Suprapubic skin (tissue), 4 donors: ENCODE measurements at places on chromosomes 11 and 22. TPM values are rescaled to one million over a fixed set of nuclear protein-coding genes. Genes with fewer than 3 reads are reported as not detected.

DNA sequence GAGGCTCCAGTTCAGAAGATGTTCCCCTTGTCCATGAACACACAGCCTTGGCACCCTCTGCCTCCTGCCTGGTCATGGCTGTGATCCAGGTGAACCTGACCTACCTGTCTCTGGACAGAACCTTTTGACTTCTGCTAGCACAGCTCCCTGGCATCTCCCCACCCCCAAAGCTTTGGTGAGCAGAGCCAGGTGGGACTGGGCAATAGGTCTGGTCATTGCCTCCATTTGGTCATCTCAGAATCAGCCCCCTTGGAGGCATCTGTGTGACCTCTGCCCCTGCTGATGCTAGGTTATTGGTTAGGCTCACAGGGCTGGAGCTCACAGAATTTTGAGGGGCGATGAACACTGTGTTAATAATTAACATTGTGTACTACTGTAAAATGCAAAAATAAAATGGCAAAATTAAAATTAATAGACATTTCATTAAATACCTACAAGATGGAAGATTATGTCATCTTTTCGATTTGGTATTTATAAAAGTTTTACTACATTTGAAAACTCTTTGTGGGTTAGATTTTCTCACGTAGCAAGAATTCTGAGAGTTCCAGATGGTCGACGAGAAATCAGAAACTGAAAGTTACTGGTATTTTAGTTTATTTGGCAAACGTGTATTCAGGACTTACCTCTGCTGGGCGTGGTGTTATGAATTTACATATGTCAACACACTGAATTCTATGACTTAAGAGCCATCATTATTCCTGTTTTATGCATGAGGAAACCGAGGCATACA is 8.3 kb upstream of the KIAA0930 start:
- no peak overlapping the region for H3K4me3 ChIP-seq
- H3K4me1 ChIP-seq = peaks cover 24% of the 10 kb centered on the region
- DNase-seq = no peak
- H3K36me3 ChIP-seq = no peaks in the 10 kb centered on the region

- no peak overlapping the region for H3K27ac ChIP-seq
- H3K27me3 ChIP-seq = peaks cover 20% of the 10 kb centered on the region
- no peak for DNase-seq
- H3K4me1 ChIP-seq = no peaks in the 10 kb centered on the region
Observed at GRCh38 chr11:35631891-35632290, 13.6 kb downstream of the FJX1 start.

GRCh38 chr11:133778161-133778560 is 67.2 kb downstream of the SPATA19 start:
- no peak overlapping the region for H3K27ac ChIP-seq
- H3K4me1 ChIP-seq = no peaks in the 10 kb centered on the region
- H3K4me3 ChIP-seq = no peak overlapping the region
- no peak for DNase-seq
- H3K27me3 ChIP-seq = no peaks in the 10 kb centered on the region

GRCh38 chr11:56799691-56800210 is 51.3 kb upstream of the OR9G4 start:
- no peaks in the 10 kb centered on the region for H3K27me3 ChIP-seq
- no peaks in the 10 kb centered on the region for H3K36me3 ChIP-seq
- H3K4me1 ChIP-seq = no peaks in the 10 kb centered on the region
- H3K27ac ChIP-seq = no peak overlapping the region
- DNase-seq = no peak
- no peak overlapping the region for H3K4me3 ChIP-seq

- H3K4me3 ChIP-seq = no peak overlapping the region
- no peak for DNase-seq
- H3K27ac ChIP-seq = no peak overlapping the region
- peaks cover 18% of the 10 kb centered on the region for H3K4me1 ChIP-seq
- peaks cover 28% of the 10 kb centered on the region for H3K27me3 ChIP-seq
Observed at GRCh38 chr22:21026783-21027692, 5.3 kb downstream of the SLC7A4 start.

- no peak overlapping the region for H3K4me3 ChIP-seq
- no peak for DNase-seq
- no peaks in the 10 kb centered on the region for H3K27me3 ChIP-seq
Observed at GRCh38 chr11:123509737-123510578, 79.9 kb downstream of the GRAMD1B start.

- no peak overlapping the region for H3K4me3 ChIP-seq
- DNase-seq = no peak
- H3K27me3 ChIP-seq = peaks cover 13% of the 10 kb centered on the region
- H3K4me1 ChIP-seq = peaks cover 34% of the 10 kb centered on the region
- no peaks in the 10 kb centered on the region for H3K36me3 ChIP-seq
- no peak overlapping the region for H3K27ac ChIP-seq
Observed at GRCh38 chr22:27804470-27805297, 3.1 kb upstream of the MN1 start.

DNA sequence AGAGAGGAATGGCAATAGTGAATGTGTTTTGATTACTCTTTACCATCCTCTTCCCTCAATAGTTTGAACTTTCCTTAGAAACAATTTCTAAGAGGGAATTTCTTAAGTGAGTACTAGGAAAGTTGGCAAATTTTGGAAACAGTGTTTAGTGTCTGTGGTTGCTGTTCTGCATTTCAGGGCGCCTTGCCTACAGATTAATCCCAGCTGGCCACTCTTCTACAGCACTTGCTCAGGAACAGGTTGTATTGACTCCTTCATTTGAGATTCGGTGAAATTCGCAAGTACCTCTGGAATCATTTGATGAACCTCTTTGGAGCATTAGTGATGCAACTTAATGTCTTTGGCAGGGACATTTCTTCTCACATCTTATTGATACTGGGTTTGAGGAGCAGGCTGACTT is 28.3 kb downstream of the JAM3 start:
- no peaks in the 10 kb centered on the region for H3K4me1 ChIP-seq
- no peak overlapping the region for H3K27ac ChIP-seq
- H3K36me3 ChIP-seq = no peaks in the 10 kb centered on the region
- no peak overlapping the region for H3K4me3 ChIP-seq
- H3K27me3 ChIP-seq = no peaks in the 10 kb centered on the region

- H3K27me3 ChIP-seq = no peaks in the 10 kb centered on the region
- H3K4me1 ChIP-seq = peaks cover 94% of the 10 kb centered on the region
- H3K36me3 ChIP-seq = no peaks in the 10 kb centered on the region
- no peak for DNase-seq
- no peak overlapping the region for H3K27ac ChIP-seq
Observed at GRCh38 chr11:44571871-44572270, 6.4 kb downstream of the CD82 start.

DNA sequence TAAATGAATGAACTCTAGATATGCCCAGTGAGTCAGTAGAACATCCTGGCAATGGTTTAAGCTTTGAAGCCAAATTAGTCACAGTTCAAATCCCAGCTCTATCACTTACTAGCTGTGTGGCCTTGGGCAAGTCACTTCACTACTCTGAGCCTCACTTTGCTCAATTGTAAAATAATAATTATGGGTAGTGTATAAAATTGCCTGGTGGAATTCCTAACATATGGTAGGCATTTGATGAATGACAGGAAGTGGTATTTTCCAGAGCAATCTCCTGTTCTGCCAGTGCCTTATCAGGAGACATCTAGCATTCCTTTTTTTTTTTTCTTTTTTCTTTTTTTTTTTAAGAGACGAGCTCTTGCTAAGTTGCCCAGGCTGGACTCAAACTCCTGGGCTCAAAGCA is 13.0 kb downstream of the SCN4B start:
- no peak overlapping the region for H3K27ac ChIP-seq
- no peak for DNase-seq
- H3K4me3 ChIP-seq = no peak overlapping the region
- peaks cover 19% of the 10 kb centered on the region for H3K27me3 ChIP-seq

DNA sequence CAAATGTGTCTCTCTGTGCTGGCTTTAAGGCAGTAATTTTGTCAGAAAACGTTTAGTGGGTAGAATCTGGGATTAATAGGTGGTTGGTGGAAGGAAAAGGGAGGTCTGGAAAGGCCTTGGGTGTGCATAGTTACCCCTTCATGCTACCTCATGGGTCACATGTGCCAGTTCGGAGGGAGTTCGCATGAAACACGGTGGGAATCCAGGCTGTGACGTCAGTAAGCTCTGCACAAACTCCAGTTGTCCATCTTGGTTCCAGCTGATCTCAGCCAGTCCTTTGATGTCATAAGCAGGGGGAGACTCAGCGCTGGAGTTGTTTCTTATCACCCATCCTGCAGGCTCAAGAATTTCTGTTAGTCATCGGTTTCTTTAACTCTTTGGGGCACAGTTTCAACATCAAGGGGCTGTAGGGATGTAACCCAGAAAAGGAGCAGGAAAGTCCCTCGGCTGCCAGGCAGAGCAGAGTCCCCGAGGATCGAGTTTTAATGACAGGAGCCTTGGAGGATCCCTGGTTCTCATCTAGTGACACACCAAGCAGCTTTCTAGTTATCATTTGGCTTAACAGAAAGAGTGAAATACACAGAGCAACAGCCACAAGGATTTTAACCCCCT is 28.9 kb downstream of the MOV10L1 start:
- no peaks in the 10 kb centered on the region for H3K4me1 ChIP-seq
- H3K27ac ChIP-seq = no peak overlapping the region
- no peaks in the 10 kb centered on the region for H3K36me3 ChIP-seq
- no peaks in the 10 kb centered on the region for H3K27me3 ChIP-seq

DNA sequence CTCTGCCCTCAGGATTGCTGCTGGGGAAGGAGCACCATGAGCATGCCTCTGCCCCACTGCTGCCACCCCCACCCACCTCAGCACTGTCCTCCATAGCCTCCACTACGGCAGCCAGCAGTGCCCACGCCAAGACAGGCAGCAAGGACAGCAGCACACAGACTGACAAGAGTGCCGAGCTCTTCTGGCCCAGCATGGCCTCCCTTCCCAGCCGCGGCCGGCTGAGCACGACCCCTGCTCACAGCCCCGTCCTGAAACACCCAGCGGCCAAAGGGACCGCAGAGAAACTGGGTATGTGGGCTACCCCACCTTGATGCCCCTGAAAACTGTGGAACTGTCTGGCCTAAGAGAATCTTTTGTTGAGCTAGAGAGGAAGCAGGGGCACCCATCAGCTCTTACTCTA is 101.0 kb downstream of the AMOTL1 start:
- DNase-seq = no peak
- H3K36me3 ChIP-seq = peaks cover 83% of the 10 kb centered on the region
- H3K27me3 ChIP-seq = no peaks in the 10 kb centered on the region
- H3K27ac ChIP-seq = no peak overlapping the region
- no peak overlapping the region for H3K4me3 ChIP-seq

GRCh38 chr11:106105986-106106385 is 28.5 kb downstream of the AASDHPPT start:
- H3K36me3 ChIP-seq = no peaks in the 10 kb centered on the region
- no peak overlapping the region for H3K27ac ChIP-seq
- no peak overlapping the region for H3K4me3 ChIP-seq
- H3K4me1 ChIP-seq = no peaks in the 10 kb centered on the region
- no peak for DNase-seq

- H3K4me3 ChIP-seq = no peak overlapping the region
- H3K27me3 ChIP-seq = peaks cover 34% of the 10 kb centered on the region
- DNase-seq = peak; percentile 61
- no peaks in the 10 kb centered on the region for H3K36me3 ChIP-seq
- no peak overlapping the region for H3K27ac ChIP-seq
Observed at GRCh38 chr22:47291565-47292495, 529.4 kb downstream of the TBC1D22A start.

DNA sequence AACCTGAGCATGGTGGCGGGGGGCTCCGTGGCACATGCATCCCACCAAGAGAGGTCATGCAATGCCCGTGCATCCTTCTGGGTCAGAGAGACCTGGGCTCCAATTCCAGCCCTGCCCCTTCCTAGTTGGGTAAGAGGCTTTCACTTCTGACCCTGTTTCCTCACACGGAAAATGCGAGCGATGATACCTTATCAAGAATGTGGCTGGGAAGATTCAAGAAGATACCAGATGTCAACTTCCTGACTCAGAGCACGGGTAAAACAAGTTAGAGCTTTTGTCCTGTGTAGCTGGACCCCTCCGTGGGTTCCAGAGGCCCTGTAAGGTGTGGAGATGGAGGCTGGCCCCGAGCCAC is 8.7 kb upstream of the DGKZ start:
- peak overlapping the region; percentile 38 for H3K4me3 ChIP-seq
- no peak for DNase-seq
- H3K4me1 ChIP-seq = peaks cover 24% of the 10 kb centered on the region
- H3K36me3 ChIP-seq = no peaks in the 10 kb centered on the region

DNA sequence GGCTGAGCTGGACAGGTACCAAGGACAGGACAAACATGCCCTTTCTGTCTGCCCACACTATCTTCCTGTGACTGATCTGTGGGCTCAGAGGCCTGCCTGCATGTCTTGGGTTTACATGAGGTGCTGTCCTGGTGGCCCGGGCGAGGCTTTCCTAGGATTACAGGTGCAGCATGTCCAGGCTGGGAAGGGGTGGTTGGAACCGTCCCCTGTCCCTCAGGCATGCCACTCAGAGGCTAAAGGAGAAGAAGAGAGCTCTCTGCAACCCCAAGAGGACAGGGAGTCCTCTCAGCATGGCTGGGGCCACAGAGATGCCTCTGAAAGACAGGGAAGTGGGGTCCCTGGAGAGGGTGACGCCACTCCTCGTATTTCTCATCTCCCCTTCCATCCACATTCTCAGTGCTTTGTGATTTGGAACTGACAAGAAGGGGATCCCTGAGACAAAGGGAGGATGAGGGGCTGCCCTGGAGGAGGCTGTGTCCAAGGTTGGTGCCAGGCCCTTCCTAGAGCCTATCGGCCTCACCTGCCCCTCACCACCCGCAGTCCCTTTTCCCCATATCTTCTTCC is 64.6 kb upstream of the LMO1 start:
- H3K27ac ChIP-seq = no peak overlapping the region
- no peak for DNase-seq
- H3K36me3 ChIP-seq = no peaks in the 10 kb centered on the region
- peaks cover 15% of the 10 kb centered on the region for H3K27me3 ChIP-seq
- no peak overlapping the region for H3K4me3 ChIP-seq
- H3K4me1 ChIP-seq = peaks cover 34% of the 10 kb centered on the region

DNA sequence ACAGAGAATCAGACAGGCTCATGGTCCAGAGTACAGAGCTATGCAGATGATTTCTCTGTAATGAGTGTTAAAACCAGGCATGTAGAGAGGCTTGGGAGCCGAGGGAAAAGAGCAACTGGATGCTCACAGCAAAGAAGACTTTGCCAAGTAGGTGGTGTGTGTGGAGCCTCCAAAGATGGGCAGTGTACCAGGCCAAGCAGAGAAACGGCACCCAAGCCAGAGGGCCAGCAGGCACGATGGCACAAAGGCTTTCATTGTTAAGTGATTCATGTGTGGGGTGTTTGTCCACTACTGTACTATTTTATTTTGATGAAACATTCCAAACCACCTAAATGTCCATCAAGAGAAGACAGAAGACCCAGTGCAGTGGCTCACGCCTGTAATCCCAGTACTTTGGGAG is 11.1 kb downstream of the RANGAP1 start:
- H3K36me3 ChIP-seq = peaks cover 55% of the 10 kb centered on the region
- no peak overlapping the region for H3K27ac ChIP-seq
- no peaks in the 10 kb centered on the region for H3K27me3 ChIP-seq
- peaks cover 30% of the 10 kb centered on the region for H3K4me1 ChIP-seq

DNA sequence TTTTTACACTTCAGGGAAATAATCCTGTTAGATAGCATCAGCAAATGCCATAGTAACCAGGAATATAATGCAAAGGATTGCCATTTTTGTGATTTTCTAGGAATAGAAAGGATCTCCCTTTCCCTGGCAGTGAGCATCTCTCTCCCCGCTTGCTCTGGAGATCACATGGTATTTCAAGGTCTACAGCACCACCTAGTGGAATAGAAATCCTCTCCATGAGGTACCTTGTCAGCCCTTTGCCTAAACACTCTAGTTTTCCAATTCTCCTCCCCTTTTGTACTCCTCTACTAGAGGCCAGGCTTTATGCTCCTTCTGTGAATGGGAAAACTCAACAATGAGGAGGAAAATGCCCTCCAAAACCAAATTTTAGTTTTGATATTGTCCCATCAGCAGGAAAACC is 78.4 kb downstream of the XRRA1 start:
- no peak overlapping the region for H3K4me3 ChIP-seq
- peaks cover 68% of the 10 kb centered on the region for H3K36me3 ChIP-seq
- DNase-seq = no peak
- no peaks in the 10 kb centered on the region for H3K27me3 ChIP-seq
- H3K27ac ChIP-seq = no peak overlapping the region

Gene MUC2
- 0.16 TPM for total RNA-seq

Gene CDC45
- total RNA-seq = 1.5 TPM

Gene YPEL4
- 3.6 TPM for total RNA-seq
